Stimulated activated CD8-positive, alpha-beta memory T cell treated with anti-CD3 and anti-CD28 coated beads, Interleukin-15, amount 100 ng/mL, for 24 hours (primary cell): ENCODE measurements at places on chromosomes 13 and 19.

DNA sequence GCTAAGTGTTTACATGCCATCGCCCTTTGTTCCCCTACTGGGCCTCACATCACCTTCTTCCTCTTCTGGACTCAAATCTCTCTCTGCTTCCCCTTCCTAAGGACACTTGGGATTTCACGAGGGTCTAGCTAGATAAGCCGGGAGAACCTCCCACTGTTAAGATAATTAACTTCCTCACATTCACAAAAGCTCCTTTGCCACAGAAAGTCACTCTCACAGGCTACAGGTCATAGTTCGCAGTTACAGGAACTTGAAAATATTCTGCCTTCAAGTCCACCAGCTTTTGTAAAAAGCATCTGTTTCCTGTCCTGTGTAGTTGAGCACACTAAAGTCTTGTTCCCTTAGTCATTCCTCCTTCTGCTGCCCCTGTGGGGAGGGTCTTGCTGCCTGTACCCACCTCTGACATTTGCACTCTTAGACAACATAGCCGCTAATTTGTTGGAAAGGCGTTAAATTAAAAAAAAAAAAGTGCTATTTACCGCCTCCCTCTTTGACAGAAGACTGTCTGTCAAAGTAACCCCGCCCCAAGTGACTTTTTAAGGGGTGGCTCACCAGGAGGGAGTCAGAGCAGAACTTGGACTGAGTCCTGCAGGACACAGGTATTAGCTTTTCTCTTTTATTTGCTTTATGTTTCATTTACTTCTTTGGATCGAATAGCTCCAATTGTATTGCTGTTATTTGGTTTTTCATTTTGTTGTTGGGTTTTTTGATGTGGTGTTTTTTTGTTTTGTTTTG, 26.8 kb upstream of the CEACAM21 start:
- DNase-seq, result no peak

GRCh38 chr19:55679343-55680257, 4.6 kb downstream of the EPN1 start:
- no peak for DNase-seq

- no peak for DNase-seq
Measured at GRCh38 chr13:80251403-80251802, 89.5 kb downstream of the SPRY2 start.

DNA sequence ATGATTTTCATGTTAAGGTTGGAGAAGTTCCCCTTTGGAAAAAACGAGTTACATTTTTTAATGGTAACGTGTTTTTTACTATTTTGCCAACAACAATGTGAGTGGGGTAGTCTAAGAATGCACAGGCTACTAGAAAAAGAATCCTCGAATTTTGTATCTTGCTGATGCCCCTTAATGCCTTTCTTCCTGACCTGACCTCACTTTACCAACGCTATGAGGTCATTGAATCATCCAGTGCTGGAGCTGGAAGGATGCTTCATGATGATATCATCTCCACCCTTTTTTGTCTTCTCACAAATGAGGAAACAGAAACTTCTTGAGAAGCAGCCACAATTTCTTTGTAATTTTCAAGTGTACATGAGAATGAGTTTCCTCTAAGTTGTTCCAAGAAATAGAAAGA, 8.2 kb upstream of the UBL3 start:
- no peak for DNase-seq

GRCh38 chr19:16530540-16531379, 11.5 kb downstream of the CHERP start:
- DNase-seq, result no peak

GRCh38 chr13:50386541-50387050, 371.4 kb downstream of the KCNRG start:
- DNase-seq, result no peak

GRCh38 chr13:98690348-98691022, 62.0 kb downstream of the SLC15A1 start:
- DNase-seq, result no peak

DNA sequence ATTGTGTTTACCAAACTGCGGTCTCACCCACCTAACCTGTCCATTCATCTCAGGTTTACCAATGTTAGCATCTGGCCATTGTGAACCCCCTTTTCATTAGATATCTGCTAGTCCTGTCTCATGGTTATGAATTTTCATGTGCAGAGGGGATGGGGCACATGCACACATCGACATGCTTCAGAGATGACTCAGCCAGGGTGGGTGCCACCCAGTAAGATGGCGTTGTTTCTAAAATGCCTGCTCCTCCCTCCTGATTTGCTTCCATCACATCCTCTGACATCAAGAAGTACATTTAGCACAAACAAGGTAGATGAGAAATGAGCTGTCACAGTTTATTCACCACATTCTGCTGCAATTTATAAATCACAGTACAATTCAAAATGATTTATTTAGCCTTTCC, 51.3 kb downstream of the GPALPP1 start:
- DNase-seq, result no peak
